ENCODE measurements at places on chromosomes 6 and 20.

- no peak for DNase-seq
Observed at GRCh38 chr6:33192105-33192646, at the start of gene COL11A2. COL11A2 (minus strand) TSS chr6:33192467; CDS start chr6:33192240, 227 bp downstream.

GRCh38 chr20:21706261-21707195 lies 1.1 kb downstream of the PAX1 start:
- DNase-seq = no peak

- DNase-seq = no peak
Observed at GRCh38 chr6:130307752-130308361, 58.0 kb upstream of the TMEM200A start.

GRCh38 chr6:11911538-11911937 lies 100.6 kb upstream of the HIVEP1 start:
- DNase-seq = no peak

DNA sequence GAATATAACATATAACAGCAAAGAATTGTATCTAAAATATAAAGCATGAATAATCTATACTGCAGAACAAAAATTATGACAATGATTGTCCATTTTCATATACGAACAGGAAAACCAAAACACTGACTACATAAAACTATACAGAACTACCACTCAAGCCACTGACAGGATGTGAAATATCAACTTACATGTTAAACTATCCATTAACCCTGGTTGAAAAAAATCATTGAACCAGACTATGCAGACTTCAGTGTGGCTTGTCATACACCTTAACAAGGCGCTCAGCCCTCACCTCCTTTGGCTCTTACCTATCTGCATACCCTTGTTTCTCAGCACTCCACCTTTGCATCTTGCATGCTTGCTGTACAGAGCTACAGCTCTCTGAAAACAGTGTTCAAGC lies 34.9 kb downstream of the ASCC3 start:
- DNase-seq = no peak

DNA sequence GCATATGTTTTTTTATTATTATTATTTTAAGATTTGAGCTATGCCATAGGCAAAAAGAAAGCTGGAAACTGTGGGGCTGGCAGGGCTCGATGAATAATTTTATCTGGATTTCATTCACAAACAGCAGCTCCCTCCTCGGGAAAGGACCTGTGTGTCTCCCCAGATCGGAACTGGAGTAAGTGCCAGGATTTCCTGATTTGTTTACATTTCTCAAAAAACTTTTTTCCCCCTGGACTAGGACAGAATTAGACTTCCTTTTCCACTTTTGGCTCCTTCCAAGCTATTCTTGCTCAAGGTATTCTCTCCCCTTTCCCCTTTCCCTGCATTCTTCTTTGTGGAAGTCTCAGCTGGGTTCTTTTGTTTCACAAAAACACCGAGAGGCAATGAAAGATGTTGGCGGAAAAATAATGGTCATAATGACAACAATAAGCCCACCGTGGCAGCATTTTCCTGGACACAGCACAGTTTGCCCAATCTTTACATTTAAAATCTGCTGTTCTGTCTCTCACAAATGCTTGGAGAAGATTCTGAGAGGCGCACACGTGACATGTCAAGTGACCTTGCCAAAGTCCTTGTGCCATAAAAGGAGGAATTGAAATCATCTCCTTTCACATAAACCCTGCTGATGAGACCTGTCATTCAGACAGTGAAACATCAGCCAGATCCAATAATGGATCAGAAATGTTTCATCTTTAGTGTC lies 85.8 kb upstream of the PREP start:
- peak; percentile 40 for DNase-seq

GRCh38 chr6:54291738-54292137 lies 16.5 kb upstream of the TINAG start:
- DNase-seq = no peak

GRCh38 chr6:170421921-170422320 lies 115.4 kb downstream of the FAM120B start:
- DNase-seq = no peak

All from testis (tissue), 5 donors.